ENCODE measurements at places on chromosomes 5 and 9. TPM values are rescaled to one million over a fixed set of nuclear protein-coding genes. Genes with fewer than 3 reads are reported as not detected.
A peak's percentile ranks its signal among the peaks of the same experiment; 100 is the strongest.

DNA sequence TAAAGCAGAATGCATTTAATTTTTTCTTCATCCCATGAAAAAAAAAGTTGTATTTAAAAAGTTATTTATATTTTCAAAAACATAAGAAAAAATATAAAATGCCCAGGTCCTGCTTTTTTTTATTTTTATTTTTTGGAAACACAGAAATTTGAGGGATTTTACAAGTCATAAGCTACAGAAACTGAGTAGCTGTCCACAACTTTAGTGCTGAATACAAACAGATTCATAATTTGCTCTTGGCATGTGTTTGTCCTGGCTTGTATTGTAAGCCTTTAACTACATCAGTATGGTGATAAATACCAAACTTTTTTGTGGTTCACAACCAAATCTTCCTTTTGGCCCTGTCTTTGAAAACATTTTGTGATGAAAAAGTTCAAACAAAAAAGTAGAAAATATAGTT is 7.5 kb upstream of the PLCXD3 start:
- no peak for DNase-seq

SEMA5A gene
- total RNA-seq, result 28.6 TPM

GRCh38 chr9:89807101-89807395 is 202.2 kb downstream of the GADD45G start:
- DNase-seq, result no peak

DNA sequence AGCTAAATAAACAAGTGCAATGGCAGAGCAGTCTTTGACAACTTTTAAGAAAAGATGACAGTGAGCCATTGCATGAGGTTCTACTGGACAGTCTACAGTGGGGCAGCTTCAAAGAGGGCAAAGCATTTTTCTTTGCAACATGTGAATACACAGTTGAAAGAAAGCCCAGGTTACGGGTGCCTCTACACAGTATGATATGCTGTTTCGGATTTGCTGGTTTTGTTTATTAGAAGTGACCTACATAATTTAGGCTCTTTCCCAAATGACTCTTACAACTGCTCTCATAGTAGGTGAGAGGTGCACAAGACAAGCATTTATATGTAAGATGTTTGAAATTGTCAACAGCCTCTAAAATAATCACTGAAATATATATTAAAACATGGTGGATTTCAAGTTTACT is 62.4 kb downstream of the MEF2C start:
- DNase-seq, result no peak

DNA sequence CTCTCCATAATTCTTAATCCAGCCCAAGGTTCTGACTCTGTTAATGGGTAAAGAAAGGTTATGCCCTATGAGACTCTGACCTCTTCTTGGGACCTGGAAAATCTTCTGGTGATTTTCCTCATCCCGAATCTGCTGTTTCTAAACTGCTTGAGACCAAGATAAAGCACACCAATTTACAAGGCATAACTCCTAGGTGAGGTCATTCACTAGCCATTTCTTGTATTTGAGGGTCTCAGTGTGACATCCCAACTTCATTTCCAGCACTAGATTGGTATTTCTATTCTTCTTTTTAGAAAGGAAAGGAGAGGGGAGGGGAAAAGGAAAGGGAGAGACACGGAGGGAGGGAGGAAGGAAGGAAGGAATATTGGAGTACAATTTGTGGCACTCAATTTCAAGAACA is 51.6 kb downstream of the SLC1A1 start:
- no peak for DNase-seq

FAT2 gene
- not detected for total RNA-seq

GRCh38 chr5:155728857-155729683 is 597.9 kb upstream of the SGCD start:
- peak; percentile 66 for DNase-seq

DNA sequence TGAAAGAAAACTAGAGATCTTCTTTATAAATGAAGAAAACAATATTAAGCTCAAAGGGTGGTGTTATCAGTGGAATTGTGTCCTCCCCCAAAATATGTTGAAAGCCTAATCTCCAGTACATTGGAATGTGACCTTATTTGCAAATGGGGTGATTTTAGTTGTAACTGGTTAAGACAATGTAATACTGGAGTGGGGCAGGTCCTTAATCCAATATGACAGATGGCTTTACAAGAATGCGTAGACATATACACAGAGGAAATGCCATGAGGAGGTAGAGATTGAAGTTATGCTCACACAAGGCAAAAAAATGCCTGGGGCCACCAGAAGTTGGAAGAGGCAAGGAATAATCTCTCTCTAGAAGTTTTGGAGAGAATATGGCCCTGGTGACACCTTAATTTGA is 13.7 kb upstream of the TRIM32 start:
- no peak for DNase-seq

DNA sequence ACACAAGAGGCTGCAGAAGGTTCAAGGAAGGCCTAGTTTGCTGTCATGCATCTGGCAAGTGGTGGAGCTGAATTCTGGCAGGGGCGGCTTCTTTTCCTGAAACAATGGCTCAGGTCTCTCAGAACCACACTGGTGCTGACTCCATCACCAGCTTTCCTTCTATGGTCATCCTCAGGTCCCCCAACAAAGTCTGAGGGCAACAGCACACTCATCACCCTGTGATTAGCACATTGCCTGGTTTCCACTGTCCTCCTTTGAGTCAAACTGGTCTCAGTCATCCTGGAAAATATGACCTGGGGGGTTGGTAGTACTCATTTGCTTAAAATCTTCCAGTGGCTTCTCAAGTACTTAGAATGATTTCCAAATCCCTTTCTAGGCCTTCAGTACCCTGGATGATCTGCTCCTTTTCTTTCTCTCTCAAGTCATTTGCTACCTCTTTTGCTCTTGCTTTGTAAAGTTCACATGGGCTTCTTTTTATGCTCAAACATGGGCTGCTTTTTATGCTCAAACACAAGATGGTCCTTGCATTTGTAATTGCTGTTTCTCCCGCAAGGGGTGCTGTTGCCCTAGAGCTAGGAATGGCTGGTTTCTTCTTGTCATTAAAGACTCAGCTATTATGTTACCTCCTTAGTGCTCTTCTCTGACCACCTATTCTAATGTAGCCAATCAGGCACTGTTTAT is 144.9 kb downstream of the ALDH1A1 start:
- no peak for DNase-seq

AFAP1L1 gene
- total RNA-seq, result 46.9 TPM

- no peak for DNase-seq
Measured at GRCh38 chr5:140111011-140111858, 2.7 kb upstream of the PURA start.

DNA sequence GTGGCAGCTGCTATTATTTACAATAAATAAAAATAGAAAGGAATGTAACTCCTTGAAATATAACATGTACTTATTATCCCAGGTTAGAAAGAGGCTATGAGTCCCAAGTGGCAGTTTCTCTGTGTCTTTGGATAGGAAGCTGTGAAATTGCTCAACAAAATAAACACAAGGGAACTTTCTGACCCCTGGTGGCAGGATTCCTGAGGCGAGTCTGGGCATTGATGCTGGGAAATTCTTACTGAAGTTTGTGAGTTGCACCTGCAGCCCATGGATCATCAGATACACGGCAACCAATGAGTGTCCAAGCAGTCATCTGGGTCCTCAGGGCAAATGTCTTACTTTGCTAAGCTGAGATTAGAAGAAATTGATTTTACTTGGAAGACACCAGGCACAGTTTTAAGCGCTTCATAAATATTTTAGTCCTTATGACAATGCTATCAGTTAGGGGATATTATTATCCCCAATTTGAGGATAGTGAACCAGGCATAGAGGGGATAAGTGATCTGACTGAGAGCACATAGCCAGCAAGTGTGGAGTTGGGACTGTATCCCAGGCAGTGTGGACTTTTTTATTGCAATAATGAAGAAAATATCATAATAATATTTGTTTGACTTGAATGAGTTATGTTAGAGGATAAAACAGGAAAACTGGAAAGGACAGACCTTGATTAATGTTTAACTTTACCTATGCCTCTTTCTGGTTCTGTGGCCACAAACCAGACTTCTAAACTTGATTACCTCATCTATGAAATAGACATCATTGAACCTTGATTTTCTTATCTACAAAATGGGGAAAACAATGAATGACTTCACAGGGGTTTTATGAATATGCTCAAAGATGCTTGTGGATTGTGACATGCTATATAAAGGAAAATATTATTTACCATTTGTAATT is 265.5 kb upstream of the ADAMTSL1 start:
- DNase-seq, result no peak

GRCh38 chr5:133694181-133694831 is 82.0 kb upstream of the FSTL4 start:
- no peak for DNase-seq

DNA sequence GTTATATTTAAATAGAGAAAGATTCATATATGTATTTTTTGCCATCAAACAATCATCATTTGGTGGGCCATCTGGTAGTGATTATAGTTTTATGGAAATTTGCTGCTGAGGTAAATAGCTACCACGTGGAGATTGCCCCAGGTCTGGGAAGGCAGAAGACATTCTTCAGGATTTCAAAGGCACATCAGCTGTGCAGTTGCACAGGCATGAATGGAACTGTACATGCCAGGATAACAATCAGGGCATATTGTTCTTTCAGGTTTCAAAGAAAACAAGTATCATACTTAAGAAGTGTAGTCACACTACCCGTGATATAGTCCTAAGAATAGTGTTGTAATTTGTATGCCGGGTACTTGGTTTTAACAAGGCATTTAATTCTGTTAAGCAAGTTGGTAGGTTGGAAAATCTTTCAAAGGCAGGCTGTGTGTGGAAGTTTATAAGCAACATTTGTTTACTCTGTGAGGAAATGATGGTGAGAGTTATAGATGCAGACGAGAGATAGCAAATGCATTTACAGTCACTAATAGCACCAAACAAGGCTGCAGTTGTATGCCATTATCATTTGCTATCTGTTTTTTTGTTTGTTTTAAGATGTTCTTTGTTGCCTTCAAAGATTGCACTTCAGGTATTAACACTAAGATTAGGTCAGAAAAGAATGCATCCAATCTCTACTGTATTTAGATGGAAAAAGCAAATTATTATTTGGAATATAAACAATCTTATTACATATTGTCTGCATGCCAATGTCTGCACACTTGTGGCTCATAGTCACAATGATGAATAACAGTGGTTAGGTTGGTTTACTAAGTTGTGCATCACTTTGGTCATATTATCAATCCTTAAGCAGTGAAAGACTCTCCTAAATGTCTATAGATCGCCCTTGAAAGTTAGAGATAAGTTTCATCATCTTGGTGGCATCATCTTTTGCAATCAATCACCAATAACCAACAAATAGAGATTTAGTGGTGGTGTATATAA is 55.3 kb downstream of the RPS23 start:
- no peak for DNase-seq

GDNF gene
- not detected for total RNA-seq

DNA sequence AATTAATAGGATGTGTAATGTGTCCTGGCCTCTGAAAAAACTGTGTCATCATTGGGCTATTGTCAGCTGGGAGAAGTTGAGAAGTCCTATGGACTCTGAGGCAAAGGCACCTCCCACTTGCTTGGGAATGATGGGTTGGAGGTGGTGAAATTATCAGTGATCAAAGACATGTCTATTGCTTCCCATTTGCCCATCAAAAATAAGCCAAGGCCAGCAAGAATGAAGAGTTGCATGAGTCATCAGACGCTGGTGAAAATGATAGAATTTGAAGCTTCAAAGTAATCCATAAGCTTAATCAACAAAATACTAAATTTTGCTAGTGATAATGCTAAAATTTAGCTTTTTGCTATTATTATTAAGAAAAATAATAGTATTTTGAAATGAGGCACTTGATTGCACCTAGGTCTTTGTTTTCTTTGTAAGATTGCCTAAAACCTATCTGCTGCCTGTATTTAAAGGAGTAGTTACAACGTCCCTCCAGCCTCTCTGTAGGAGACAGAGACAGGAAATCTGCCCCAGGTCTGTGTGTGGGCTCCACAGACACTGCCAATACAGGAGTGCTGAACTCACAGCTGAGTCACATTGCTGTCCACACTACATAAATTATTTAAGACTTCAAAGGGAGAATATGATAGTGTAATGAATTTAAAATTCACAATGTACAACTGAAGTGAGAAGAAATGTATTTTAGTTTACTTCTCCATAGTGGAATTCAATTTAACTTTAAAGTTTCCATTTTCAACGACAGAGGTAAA is 48.4 kb upstream of the APC start:
- no peak for DNase-seq

DNA sequence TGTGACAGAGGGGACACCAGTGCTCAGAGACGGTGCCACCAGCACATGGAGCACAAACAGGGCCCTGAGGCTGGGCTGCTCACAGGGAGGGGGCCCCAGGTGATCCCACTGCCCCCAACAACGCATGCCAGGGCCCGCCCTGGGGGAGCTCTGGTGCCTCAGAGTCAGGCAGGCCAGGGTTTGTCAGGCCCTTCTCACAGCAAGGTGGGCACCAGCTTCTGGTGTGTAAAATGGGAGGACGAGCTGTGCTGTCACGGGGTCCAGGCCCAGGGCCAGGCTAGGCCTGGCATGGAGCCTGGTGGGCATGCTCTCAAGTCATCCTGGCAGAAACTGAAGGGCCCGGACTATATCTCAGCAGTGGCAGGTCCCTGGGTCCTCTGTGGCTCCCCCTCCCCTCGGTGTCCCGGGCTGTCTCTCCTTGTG is 34.5 kb downstream of the PRRT1B start:
- no peak for DNase-seq

DNA sequence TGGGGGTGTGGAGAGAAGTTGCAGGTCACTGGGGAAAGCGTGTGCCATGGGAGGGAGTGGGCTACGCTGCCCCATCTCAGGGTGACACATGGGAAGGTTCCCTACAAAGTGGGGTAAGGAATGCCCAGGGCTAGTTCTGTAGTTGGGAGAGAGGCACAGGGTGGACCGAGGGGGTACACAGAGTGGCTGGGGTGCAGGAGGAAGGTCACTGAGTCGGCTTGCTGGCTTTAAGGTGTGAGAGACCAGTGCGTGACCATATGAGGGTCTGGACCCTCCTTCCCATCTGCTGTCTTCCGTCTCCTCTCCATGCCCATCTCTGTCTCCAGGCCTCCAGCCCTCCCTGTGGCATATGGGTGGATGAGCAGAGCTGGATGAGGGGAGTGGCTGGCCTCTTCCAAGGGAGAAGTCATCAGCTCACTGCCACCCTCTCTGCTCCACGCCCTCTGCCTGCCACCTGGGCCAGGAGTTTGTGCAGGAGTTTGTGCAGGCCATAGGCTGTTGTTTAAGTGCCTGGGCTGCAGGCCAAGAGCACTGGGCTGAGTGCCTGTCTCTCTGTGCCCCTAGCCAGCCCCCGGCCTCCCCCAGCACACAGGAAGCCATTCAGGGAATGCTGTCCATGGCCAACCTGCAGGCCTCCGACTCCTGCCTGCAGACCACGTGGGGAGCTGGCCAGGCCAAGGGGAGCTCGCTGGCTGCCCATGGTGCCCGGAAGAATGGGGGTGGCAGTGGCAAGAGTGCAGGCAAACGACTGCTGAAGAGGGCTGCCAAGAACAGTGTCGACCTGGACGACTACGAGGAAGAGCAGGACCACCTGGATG is 96.8 kb downstream of the PHF2 start:
- peak; percentile 70 for DNase-seq

JAKMIP2 gene
- total RNA-seq, result 0.16 TPM

GRCh38 chr9:68515326-68516017 is 25.2 kb downstream of the TMEM252 start:
- no peak for DNase-seq

- DNase-seq, result no peak
Measured at GRCh38 chr9:116190637-116191396, 37.2 kb downstream of the PAPPA start.

HNRNPH1 gene
- 218 TPM for total RNA-seq
